ENCODE measurements at places on chromosomes 5 and 9.

DNA sequence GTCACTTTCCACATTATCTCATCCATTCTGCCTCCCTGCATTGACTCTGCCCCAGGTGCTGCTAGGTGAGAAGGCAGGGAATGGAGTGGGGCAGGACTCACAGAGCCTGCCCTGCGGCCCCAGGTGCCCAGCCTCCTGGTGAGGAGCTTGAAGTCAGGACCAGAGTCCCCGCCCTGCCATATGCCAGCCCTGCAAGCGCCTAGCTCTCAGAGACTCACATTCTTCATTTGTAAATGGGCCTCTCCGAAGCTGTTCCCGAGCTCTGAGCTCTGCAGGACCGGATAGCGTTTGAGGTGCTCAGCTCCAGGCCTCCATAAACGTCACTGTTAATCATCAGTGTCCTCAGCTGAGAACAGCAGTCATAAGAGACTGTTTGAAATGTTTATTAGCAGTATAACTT is 75.1 kb upstream of the STXBP1 start:
- no peak for DNase-seq

- DNase-seq = no peak
Measured at GRCh38 chr9:20321423-20322082, 300.7 kb downstream of the MLLT3 start.

- DNase-seq = no peak
Measured at GRCh38 chr9:27653246-27653645, 80.0 kb upstream of the C9orf72 start.

GRCh38 chr5:164958688-164959087 is 1453.3 kb downstream of the MAT2B start:
- no peak for DNase-seq

DNA sequence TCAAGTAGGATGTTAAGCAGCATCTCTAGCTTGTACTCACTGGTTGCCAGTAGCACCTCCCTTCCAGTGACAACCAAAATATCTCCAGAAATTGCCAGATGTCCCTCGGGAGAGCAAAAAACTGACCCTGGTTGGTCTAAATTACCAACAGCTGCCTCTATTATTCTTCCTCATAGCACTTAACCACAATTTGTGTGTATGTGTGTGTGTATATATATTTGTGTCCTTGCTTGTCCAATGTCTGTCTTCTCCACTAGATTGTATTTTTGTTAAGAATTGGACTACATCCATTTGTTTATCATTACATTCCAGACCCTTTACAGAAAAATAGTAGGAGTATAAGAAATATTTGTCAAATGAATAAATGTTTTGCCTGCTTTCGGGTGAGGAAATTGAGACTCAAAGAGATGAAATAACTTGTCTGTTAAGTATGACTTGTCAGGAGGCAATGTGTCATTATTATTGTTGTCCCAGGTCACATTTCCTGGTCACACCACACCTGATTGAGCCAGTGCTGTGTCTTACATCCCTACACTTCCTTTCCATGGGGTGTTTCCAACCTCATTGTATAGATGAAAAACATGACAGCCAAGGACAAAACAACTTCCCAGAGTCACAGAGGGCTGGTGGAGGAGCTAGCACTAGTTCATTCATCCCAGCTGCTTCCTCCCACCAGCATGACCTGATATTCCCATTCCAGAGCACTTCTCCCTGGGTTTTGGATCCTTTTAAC is 11.4 kb upstream of the GRPEL2 start:
- no peak for DNase-seq

DNA sequence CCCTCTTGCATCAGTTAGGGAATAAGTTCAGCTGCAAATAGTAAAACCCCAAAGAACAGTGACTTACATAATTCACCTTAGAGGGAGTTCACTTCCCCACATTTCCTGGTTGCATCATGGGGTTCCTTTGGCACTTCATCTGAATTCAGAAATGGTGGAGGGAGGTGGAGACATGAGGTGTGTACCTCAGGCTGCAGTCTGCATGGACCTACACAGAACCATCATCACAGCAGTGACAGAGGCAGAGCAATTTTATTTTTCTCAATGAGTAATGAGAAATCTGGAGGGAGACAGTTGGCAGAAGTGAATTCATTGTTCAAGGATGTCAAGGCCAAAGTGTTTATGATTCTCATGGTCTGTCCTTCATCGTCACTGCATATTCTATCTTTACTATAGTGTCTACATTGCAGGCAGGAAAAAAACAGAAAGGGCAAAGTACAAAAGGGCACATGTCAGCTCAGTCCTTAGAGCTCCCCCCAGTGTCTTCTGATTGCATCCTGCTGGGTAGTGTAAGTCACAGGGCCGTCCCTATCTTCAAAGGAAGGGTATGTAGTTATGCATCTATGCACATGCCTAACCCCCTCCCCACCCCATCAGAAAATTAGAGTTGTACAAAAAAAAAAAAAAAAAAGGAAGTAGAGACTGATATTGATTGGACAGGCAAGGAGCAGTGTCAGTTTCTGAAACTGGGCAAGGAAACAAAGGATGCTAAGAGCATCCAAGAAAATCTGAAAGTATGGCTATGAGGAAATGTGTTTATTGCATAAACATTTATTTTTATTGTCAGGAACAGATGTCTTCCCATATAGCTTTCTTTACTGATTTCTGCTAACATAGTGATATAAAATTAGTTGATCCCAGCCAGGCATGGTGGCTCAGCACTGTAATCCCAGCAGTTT is 132.7 kb upstream of the APC start:
- peak; percentile 69 for DNase-seq

All from OCI-LY7 (cell line).